Activated CD4-positive, alpha-beta T cell treated with anti-CD3 and anti-CD28 coated beads, Interleukin-2, amount 50 U/mL, for 48 hours (primary cell): ENCODE measurements at places on chromosomes 11 and 22.

DNA sequence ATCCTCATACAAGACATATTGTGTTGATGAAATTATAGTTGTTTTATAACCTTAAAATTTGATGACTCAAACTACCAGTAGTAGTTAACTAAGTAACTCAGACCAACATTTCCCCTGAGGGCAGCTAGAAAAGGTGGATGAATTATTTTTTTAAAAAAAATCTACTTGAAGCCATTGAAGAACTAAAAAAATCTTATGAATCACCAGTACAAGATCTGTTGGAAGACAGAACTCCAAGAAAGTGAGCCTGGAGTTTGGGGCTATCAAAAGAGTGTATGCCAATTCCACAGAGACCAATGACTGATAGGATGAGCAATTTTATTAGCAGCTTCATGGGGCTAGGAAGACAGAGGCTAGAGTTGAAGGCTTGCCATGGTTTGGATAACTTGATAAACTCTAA is 72.4 kb downstream of the CYP2R1 start:
- no peak for DNase-seq

DNA sequence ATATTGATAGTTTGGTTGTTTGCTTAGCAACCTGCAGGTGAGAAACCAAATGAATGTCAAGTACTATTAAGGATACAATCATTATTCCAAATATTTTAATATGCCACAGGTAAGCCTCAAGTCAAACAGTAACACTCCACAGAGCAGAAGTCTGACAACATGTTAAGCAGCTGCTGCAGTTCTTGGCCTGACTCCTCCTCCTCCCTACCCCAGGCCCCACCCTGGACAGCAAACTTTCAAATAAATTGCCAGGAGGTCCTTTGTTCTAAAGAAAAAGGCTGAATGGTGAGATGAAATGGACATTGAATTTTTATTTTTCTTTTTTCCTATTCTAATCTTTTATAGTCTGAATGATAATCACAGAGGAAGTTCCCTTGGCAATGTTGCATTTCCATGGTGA is 260.0 kb upstream of the POU2AF2 start:
- DNase-seq: no peak

GRCh38 chr11:66870616-66871520 is 14.0 kb downstream of the LRFN4 start:
- no peak for DNase-seq

DNA sequence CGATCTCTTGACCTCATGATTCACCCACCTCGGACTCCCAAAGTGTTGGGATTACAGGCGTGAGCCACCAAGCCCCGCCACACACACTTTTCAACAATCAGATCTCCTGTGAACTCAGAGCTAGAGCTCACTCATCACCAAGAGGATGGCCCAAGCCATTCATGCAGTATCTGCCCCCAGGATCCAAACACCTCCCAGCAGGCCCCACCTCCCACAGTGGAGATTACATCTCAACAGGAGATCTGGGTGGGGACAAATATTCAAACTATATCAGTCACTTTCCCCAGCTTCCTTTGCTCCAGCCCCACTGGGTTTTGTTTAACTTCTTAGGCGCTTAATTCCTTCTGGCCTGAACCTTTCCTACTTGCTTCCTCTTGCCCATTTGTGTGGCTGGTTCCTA is 26.3 kb upstream of the SORL1 start:
- no peak for DNase-seq

GRCh38 chr11:96680211-96681018 is 290.6 kb downstream of the JRKL start:
- no peak for DNase-seq

DNA sequence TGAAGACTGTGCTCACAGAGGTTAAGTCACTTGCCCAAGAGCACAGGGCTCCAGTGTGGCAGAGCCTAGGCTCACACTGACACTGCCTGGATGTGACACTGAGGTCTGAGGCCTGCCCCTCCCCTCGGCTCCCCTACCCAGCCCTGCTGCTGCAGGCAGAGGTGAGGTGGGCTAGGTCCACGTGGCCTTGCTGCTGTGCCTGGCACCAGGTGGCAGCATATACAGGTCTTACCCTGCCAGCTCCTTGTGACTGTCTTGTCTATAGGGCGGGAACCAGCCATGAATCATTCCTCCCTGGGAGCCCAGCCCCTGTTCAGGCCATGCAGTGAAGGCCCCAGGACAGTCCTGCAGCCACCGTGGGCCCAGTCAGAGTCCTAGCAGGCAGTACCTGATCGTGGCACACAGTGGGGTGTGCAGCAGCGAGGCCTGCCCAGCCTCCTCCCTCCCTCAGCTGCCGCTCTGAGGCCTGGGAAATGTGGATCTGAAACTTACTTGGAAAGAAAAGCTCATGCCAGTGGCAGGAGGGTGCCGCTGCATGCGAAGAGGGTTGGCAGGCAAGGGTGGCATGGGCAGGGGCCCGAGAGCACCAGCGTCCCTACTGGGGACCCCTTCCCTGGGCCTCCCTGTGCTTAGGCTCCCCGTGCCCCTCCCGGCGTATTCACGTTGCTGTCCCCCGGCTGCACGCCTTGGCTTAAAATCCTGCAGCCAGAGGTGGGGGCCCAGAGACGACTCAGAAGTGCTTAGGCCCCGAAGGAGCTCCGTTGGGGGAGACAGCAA is 1.2 kb upstream of the CERK start:
- DNase-seq: peak; percentile 73

GRCh38 chr22:25002241-25002985 is 49.9 kb downstream of the KIAA1671 start:
- DNase-seq: no peak

DNA sequence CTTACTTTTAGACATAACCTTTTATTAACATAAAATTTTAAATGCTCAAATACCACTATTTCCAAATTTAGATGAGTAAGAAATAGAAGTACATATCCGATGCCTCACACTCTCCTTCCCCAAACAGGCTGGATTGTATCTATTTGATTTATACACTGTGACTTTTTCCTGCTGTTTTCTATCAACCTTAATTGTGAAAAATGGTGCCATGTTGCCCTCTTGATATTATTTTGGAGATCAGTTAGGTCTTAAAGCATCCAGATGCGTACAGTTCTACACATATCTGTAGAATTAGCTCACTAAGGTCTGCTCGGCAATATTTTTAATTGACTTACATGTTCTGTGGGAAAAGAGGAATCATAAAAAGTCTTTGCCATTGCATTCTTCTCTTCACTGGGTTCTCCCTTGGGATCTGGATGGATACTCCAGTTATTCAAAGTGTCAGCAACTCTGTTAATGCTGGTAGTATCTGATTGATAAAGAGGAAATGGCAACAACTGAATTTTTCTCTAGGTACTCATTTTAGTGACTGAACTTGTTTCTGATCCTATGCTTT is 27.2 kb downstream of the EIF3M start:
- DNase-seq: no peak

DNA sequence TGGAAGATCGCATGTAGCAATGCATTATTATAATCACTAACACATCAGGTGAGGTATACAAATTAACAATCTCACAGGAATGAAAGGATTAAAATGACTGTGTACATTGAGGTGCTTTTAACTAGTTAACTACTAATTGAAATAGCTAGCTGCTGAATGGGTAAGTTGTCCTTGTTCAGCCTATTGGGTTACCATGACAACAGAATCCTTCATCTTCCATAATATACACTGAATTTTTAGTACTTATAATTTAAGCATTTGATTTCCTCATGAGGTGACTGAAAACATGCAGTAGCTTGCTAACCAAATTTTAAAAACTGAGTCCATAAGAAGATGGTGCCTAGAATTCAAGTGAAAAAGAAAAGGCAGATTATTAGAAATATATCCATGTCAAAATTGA is 347.9 kb downstream of the FAT3 start:
- no peak for DNase-seq

- no peak for DNase-seq
Measured at GRCh38 chr11:2512431-2513407, 67.9 kb downstream of the KCNQ1 start.

GRCh38 chr22:20553947-20554741 is 46.7 kb downstream of the MED15 start:
- DNase-seq: no peak

- peak; percentile 56 for DNase-seq
Measured at GRCh38 chr22:50260801-50261614, 475 bp downstream of the MAPK12 start.

DNA sequence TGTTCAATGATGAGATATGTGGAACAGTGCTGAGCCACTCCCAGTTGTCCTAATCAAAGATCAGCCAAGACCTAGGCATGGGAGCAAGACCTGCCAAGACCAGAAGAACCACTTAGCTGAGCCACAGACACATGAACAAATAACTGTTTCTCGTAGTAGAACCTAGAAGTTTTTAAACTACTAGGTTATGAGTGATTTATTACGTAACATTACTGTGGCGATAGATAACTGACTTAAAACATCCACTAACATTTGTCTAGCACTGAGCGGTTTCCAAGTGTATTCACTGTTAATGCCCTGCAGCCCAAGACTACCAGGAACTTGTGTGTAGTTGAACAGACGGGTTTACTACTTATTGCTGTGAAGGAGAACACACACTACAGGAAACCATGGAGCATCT is 120.4 kb downstream of the SERGEF start:
- DNase-seq: no peak

- no peak for DNase-seq
Measured at GRCh38 chr11:33976495-33977199, 74.9 kb upstream of the CAPRIN1 start.

GRCh38 chr11:106679181-106679580 is 339.1 kb downstream of the GUCY1A2 start:
- no peak for DNase-seq

DNA sequence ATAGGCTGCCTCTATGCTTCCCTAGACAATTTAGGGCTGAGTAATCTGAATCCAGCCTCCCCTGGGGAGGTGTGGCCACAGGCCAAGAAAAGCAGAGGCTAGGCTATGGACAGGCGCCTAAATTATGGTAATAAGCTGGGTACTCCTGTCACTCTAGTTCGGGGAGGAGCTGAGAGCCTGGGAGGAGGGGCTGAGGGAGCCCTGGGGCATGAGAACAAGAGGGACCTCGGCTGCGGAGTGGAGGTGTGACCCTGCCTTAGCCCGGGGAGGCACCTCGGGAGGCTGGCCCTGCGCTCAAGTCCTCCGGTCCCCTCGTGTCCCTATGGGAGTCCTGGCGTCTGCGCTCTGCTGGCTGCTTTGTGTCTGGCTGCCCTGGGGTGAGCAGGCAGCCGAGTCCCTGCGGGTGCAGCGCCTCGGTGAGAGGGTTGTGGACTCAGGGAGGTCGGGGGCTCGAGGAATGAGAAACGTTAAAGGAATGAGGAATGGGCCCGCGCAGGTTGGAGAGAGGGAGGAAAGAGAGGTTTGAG is at the start of gene OTOG:
TSS of gene OTOG (plus strand) at position 209 of the 527 bp plus-strand sequence. CDS start at position 323, 114 bp downstream.
- DNase-seq: no peak
